Cardiac muscle cell (in vitro differentiated cells and primary cell): ENCODE measurements at places on chromosomes 1 and 21.
A peak's percentile ranks its signal among the peaks of the same experiment; 100 is the strongest.

DNA sequence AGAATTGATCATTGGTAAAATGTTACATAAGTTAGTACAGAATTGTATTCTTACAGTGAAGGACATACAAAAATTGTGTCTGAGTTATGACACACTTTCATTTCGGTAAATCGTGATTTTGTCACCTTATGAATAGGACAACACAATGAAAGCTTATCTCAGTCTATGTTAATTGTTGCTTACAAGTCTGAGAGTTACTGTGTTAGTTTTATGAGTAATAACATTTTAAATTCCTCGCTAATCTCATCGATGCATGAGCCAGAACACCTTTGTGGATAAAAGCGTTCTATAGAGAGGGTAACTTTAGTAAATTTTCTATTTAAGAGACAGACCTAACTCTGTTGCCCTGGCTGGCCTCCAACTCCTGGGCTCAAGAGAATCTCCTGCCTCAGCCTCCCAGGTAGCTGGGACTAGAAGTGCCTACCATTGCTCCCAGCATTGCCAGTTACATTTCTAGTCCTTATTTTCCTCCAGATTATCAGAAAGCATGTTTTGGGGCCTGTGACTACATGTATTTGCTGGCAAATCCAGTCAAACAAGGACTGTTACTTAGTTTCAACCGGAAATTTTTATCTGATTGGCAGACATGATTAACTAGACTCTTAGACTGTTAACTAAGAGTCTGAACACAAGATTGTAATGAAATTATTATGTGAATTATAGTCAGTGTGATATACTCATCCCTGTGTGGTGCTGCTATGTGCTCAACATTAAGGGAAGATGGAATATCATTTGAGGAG, 3.0 kb downstream of the PRRC2C start:
- DNase-seq, result no peak

- DNase-seq, result no peak
These were observed 10.7 kb downstream of the IVL start for GRCh38 chr1:152919071-152919470.

- DNase-seq, result no peak
These were observed 95.1 kb upstream of the ARHGEF16 start for GRCh38 chr1:3359351-3359750.

DNA sequence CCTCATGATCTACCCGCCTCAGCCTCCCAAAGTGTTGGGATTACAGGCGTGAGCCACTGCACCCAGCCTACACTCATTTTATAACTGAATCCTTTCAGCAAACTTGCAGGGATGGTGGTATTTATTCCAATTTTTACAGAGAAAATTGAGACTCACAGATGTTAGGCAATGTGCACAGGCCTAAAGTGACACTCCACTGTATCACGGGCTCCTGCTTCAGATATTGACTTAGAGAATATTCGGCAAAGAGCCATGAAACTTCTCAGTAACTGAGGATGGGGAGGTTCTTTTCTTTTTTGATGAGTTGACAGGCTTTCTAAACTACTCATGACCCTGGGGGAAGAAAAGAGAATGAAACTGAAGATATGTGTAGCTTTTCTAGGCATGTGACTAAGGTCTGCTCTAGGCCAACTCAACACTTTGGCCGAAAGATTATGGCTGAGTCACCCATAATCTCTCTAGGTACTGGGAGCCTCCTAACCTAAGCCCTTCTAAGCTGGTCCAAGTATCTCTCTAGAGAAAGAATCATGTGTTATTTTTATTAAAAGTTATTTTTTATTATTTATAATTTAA, 19.9 kb upstream of the PTCH2 start:
- peak; percentile 73 for DNase-seq

- no peak for DNase-seq
These were observed 198.8 kb downstream of the CRB1 start for GRCh38 chr1:197466813-197467212.
